ENCODE measurements at places on chromosomes 3 and 15.
A peak's percentile ranks its signal among the peaks of the same experiment; 100 is the strongest.

- no peak for DNase-seq
Observed at GRCh38 chr15:25094519-25094918, 139.7 kb downstream of the SNRPN start.

- peak; percentile 37 for DNase-seq
Observed at GRCh38 chr3:38567498-38567897, 71.4 kb downstream of the EXOG start.

DNA sequence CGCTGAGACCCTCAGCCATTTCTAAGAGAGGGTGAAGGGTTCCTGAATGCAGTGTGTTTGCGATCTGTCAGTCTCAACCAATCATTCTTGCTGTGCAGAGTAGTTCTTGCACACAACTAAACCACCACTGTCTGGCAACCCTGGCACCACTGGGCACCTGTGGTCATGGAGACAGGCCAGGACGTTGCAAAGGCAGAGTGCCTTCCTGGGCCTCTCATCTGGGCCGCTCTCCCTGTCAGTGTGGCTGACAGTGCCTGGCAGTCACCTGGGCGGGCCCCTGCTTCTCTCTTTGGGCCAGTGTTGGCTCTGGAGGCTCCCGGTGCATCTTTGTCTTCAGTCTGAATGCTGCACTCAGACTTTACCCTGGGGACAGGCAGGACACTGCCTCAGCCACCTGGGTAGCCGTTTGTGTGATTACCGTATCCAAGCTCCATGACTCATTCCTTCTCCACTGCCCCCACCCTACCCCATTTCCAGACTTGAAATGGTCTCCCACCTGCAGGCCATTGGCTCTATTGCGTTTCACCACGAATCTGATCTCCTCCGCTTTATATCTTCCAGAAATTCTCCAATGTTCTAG, 104.6 kb upstream of the KLF13 start:
- DNase-seq, result no peak

GRCh38 chr15:77784361-77785292, 151.9 kb upstream of the LINGO1 start:
- DNase-seq, result no peak

Data from upper lobe of right lung (tissue), 1 donor.